ENCODE measurements at places on chromosomes 16 and 17.

GRCh38 chr17:51869387-51869786 is 289.1 kb downstream of the CA10 start:
- no peak for DNase-seq

DNA sequence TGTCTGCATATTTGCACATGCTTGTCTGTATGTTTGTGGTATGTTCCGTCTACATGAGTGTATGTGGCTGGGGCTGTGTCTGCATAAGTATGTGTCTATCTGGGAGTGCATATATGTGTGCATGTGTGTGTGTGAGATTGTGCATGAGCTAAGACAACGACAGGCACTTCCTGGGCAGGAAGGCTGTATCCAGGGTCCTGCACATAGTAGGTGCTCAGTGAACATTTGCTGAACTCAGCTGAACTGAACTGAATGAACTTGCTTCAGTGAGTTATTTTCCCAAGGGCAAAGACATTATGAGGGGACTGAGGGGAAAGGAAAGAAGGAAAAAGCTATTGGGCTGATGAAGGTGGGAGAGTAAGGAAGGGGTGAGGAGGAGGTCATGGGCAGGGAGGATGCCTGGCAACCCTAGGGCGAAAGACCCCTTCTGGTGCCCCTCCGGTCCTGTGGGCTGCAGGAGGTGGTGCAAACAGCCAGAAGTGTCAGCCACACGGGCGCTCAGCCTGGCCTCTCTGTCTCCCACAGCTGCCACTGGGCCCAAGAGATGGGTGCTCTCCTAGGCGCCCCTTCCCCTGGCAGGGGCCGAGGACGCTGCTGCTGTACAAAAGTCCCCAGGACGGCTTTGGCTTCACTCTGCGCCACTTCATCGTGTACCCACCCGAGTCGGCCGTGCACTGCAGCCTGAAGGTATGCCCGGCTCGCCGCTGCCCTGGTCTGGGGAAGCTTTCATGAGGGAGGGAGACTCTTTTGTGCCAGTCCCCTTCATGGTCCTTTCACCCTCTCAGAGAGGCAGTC is 29.5 kb downstream of the ARHGAP23 start:
- no peak for DNase-seq

GRCh38 chr17:64398320-64398719 is 7.7 kb upstream of the PECAM1 start:
- peak; percentile 30 for DNase-seq

- no peak for DNase-seq
These were observed 10.1 kb upstream of the PHF12 start for GRCh38 chr17:28961391-28961790.

DNA sequence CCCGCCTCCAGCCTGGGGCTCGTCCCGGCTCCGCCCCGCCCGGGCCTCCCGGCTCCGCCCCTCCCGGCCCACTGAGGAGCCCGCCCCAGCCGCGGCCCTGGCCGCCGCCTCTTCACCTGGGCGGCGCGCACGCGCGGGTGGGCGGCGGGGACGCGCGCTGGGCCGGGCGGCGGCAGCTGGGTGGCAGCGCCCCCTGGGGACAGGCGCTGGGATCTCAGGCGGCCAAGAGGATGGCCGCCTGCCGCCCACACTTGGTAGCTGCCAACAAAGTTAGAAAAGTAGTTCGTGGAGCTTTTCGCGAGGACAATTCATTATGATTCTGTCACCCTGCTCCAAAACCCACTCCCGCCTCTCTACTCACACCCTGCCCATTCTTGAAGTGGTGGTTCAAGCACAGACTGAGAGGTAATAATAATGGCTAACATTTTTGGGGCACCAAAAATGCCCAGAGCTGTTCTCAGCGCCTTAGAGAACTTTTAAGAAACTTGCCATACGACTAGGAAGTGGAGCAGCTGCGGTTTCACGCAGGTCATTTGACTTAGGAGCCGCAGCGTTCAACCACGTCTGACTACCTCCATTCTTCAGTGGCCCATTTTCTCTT is 340 bp upstream of the MYO1D start:
- peak; percentile 87 for DNase-seq

DNA sequence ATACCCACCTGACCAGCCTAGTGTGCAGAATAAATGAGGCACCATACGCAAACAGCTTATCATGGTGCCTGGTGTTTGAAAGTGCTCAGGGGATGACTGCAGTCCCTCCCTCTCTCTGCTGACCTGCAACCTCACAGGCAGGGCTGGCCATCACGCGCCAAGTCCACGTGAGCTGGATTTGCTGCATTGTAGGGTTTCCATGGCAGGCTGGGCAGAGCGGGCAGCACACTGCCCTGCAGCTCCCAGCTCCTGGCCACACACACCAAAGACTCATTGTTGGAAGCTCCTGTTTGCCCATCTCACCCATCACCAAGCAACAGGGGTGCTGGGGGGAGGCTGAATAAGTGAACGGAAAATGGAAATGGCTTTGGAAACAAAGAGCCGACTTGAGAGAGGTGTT is 81.8 kb downstream of the IRX3 start:
- no peak for DNase-seq

- no peak for DNase-seq
These were observed 38.8 kb downstream of the SCPEP1 start for GRCh38 chr17:57016764-57017116.

- DNase-seq: no peak
These were observed 262.3 kb upstream of the TNRC6C start for GRCh38 chr17:77696151-77696720.

GRCh38 chr17:31878703-31879073 is 19.6 kb upstream of the COPRS start:
- no peak for DNase-seq

DNA sequence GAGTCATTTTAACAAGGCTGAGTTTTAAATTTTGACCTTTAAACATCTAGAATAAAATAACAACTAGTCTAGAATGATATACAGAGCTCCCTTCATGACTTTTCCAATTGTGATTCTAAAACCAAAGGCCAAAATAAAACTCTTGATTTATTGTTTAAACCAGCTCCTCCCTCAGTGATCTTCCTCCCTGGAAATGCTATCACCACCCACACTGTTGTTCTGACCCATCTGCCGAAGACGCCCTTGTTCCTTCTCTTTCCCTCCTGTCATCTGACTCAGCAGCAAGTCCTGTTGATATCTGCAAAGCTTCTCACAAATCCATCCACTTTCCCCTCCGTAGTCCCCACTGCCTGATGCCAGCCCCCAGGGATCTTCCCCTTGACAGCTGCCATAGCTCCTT is 231.6 kb upstream of the DYNLRB2 start:
- DNase-seq: no peak

- DNase-seq: no peak
These were observed 36.6 kb downstream of the KIAA0513 start for GRCh38 chr16:85064186-85064585.

DNA sequence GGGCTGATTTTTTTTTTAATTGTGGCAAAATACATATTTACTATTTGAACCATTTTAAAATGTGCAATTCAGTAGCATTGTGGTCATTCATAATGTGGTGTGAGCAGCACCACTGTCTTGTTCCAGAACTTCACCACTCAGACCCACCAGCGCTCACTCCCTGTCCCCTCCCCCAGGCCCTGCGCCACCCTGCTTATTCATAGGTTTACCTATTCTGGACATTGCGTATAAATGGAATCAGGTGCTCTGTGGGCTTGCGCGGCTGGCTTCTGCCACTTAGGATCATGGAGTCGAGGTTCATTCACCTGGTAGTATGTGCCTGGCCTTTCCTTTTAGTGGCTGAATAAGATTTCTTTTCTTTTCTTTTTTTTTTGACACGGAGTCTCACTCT is 59.4 kb downstream of the NT5M start:
- DNase-seq: no peak

- DNase-seq: no peak
These were observed 44.3 kb downstream of the WNT3 start for GRCh38 chr17:46774108-46774737.

DNA sequence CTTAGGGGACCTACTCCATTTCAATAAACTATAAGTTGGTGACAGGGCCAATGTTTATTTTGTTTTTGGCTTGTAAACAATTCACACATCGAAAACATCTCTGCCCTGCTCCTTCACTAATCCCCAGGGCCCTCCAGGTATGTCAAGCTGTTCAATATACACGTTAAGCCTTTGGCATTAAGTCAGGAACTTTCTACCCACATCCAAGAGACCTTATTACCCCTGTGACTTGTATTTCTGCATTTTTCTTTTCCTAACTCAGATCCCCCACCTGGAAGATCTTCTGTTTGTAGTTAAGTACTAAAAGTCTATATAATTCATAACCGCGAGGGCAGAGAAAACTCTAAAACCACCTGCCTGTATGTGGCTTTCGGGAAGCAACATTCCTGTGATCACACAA is 106.8 kb upstream of the AXIN2 start:
- no peak for DNase-seq

DNA sequence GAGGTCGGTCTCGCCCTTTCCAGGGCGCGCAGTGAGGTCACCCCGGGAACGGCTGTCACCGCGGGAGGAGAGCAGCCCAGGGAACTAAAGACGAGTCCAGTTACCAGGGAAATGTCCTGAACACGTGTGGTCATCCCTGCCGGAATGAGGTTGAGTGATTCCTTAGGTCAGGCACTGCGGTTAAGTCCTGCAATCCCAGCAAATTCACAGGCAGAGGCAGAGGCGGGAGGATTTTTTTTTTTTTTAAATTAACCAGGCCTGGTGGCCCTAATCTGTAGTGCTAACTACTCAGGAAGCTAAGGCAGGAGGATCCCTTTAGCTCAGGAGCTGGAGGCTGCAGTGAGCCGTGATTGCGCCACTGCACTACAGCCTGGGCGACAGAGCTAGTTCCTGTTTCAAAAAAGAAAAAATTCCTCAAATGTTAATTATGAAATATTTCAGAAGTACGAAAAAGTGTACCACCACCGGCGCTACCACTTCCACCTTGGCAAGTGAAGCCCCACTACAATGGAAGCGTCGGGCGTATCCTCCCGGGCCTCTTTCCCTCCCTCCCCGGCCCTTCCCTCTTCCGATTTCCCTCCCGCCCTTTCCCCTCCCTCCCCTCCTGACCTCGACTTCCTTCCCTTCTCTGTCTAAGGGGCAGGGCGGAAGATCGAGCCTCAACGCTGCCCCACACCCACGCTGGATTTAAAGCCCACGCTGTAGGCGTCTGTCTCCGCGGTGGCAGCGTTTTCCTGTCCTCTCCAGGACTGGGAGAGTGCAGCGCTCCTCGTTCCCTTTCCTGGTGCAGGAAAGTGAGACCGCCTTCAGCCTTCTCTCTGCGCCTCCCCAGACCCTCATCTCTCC is 27.3 kb downstream of the SLFN11 start:
- DNase-seq: peak; percentile 35

DNA sequence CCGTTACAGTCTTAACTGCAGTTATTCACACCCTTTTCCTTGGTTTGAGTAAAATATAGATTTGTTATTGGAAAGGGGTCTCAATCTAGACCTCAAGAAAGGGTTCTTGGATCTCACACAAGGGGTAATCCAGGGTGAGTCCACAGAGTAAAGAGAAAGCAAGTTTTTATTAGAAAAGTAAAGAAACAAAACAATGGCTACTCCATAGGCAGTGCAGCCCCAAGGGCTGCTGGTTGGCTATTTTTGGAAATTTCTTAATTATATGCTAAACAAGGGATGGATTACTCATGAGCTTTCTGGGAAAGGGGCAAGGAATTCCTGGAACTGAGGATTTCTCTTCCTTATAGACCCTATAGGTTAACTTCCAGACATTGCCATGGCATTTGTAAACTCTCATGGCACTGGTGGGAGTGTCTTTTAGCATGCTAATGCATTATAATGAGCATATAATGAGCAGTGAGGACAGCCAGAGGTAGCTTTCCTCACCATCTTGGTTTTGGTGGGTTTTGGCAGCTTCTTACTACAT is 24.5 kb upstream of the MILR1 start:
- no peak for DNase-seq

DNA sequence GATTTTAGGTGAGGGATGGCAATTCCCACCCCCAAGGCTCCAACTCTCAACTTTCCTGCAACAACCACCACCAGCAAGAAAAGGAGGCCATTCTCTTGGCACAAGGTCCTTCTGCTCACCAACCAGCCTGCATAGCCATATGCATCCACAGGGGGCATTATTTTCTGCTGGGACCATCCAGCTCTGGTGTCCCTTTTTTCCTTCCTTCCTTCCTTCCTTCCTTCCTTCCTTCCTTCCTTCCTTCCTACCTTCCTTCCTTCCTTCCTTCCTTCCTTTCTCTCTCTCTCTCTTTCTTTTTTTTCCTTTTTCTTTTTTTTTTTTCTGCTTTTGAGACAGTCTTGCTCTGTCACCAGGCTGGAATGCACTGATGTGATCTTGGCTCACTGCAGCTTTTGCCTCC is 21.1 kb upstream of the COX10 start:
- DNase-seq: no peak

DNA sequence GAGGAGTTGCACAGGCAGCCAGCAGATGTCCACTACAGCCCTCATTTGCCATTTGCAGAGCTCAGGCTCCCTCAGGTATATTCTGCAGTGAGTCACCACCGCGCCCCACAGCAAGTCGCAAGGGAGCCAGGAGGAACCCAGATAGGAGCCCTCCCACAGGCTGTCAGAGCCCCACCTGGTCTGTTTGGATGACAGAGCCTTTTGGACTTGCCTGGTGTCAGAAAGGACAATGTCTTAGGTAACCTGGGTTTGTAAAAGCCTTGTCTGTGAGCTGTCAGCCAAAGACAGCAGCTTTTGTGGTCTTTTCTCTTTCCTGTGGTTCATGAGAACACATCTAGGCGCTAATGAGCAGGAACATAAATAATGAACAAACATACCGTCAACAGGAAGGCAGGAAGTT is 70.9 kb downstream of the GNAO1 start:
- DNase-seq: peak; percentile 90

DNA sequence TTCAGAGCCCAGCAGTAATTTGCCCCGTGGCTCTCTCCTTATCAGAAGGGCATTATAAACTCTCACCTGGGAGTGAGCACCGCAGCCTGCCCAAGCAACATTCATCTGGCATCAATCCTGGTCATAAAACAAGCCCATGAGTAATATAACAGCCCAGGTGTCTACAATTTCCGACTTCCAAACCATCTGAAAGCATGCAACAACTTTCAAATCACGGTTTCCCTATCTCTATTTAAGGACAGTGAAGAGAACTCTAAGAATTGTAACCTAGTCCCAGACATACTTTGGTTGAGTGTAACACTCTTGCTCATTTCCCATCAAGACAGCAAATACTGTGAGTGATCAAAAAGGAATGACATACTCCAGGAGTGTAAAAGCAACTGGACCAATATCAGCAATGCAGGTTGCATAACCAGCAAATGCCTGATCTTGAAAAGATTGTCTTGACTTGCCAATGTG is 487.4 kb upstream of the SOX9 start:
- no peak for DNase-seq

DNA sequence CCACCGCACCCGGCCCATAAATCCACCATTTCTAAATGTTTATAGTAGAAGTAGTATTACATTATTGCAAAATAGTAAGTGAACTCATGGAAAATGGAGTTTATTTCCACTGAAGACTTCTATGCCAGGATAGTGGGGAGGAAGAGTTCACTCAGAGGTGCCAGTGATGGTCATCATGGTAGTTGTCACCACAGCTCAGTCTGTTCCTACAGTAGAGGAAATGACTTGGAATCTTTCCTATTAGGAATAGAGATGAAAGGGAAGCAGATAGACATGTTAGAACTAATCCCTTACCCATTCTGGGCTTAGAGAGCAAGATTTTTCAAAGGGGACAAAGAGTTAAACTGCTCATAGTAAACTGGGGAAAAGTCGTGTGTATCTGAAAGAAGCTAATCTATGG is 20.1 kb downstream of the MRPL45 start:
- DNase-seq: no peak

GRCh38 chr16:87153326-87153725 is 163.9 kb downstream of the C16orf95 start:
- no peak for DNase-seq

All from CD4-positive, alpha-beta T cell treated with Interleukin-4 for 4 hours (primary cell).